ENCODE measurements at places on chromosomes 2 and 18.

- no peak for DNase-seq
Measured at GRCh38 chr2:127001751-127002150, 103.1 kb downstream of the TEX51 start.

- DNase-seq, result no peak
Measured at GRCh38 chr2:58671675-58672074, 430.6 kb upstream of the FANCL start.

GRCh38 chr2:216658757-216659156, 25.5 kb downstream of the IGFBP2 start:
- no peak for DNase-seq

DNA sequence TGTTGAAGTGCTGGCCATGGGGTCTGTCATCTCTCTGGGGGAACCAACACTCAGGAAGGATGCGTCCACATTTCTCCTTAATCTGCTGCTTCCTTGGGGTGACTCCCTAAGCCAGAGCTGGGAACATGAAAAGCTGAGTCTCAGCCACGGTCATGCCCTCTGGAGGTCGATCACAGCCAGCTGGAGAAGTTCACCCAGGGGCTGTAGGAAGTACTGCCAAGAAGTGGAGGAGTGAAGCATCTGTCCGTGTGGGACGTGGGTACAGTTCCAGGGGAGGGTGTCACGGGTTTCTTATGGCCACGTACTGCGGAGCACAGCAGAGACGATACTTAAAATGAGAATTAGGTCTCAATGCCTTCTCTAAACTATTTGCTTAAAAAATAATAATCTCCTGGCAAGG, 42.4 kb upstream of the IGFBP2 start:
- no peak for DNase-seq

GRCh38 chr2:179936654-179937053, 70.4 kb downstream of the CWC22 start:
- DNase-seq, result no peak

- peak; percentile 13 for DNase-seq
Measured at GRCh38 chr2:15561574-15562344, 625 bp upstream of the NBAS start.

DNA sequence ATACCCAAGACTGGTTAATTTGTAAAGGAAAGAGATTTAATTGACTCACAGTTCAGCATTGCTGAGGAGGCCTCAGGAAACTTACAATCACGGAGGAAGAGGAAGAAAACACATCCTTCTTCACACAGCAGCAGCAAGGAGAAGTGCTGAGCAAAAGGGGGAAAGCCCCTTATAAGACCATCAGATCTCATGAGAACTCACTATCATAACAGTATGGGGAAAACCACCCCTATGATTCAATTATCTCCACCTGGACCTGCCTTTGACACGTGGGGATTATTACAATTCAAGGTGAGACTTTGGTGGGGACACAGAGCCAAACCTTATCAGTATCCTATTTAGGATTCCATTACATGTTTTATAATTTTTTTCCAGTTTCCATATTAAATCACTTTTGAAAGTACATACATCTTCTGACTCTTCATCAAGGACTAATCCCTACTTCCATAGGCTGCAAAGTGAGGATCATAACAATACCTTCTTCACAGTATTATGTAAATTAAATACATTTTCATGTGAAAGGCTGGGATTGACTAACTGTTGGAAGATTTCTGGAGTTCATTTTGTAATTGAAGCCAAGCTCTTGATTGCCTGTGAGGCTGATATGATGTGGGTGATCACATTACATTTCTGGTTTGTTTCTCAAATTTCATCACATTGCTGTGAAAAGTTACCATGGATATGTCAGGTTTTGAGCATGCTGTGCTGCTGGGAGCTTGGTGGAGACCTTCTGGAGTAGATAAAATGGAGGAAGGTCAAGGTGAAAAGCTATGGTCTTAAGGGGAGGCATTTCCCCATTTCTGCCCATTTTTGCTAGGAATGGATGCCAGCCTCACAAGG, 31.7 kb upstream of the CERS6 start:
- DNase-seq, result no peak

GRCh38 chr2:17962876-17963275, 84.4 kb downstream of the KCNS3 start:
- DNase-seq, result no peak

GRCh38 chr2:69585855-69586555, 57.5 kb downstream of the AAK1 start:
- DNase-seq, result no peak

DNA sequence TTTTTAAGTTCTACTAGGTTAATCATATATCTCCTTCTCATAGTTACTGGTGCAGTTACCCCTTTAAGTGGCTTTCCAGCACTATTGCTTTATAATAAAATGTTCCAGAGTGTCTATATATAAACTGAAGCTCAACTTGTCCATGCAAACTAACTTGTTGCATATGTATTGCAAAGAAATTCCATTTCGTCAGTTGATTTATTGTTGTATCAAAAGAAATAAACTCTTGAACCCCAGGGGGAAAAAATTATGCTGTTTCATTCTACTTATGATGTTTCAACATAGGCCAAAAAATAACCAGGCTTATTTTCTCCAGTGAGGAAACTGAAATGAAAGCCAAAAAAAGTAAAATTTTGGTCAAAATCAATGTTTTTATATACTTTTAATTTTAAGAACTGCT, 491.9 kb downstream of the NR4A2 start:
- no peak for DNase-seq

DNA sequence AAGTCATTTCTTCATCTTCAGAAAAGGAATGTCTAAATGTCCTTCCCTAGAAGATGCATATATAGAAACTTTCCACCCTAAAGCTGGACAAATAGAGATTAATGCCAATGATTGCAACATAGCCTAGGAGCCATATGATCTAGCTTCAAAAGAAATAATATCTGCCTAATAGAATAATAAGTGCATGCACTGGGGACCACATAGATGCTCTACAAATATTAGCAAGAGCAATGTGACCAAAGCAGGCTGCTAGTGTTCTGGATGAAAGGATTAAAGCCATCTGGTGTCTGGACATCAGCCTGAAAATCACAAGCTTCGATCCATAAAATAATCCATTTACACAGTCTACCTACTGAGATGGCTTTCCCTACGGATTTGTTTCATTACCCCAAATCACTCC, 280.1 kb upstream of the KLHL14 start:
- DNase-seq, result no peak

GRCh38 chr18:60966876-60967275, 366.4 kb upstream of the CDH20 start:
- DNase-seq, result no peak

- DNase-seq, result no peak
Measured at GRCh38 chr2:30444273-30444672, 2.8 kb upstream of the LCLAT1 start.

- DNase-seq, result peak; percentile 64
Measured at GRCh38 chr2:54838585-54839035, 115.1 kb downstream of the EML6 start.

DNA sequence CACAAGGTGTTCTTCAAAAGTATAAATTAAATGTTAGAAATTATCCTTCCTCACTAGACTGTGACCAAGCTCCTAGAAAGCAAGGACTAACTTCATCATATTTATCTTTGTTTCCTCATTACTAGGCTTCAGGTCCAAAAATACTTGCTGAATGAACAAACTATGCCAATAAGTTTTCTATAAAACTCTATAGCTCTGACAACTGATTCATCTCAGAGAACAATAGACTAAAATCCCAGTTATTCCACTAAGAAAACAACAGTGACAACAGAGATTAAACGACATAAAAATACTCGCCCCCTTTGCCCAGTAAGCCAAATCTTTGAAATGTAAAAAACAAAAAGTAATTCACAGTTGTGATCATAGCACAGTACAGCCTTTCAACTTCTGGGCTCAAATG, 13.6 kb downstream of the TLK1 start:
- DNase-seq, result no peak

GRCh38 chr2:223049356-223049755, 2.6 kb upstream of the KCNE4 start:
- DNase-seq, result no peak

DNA sequence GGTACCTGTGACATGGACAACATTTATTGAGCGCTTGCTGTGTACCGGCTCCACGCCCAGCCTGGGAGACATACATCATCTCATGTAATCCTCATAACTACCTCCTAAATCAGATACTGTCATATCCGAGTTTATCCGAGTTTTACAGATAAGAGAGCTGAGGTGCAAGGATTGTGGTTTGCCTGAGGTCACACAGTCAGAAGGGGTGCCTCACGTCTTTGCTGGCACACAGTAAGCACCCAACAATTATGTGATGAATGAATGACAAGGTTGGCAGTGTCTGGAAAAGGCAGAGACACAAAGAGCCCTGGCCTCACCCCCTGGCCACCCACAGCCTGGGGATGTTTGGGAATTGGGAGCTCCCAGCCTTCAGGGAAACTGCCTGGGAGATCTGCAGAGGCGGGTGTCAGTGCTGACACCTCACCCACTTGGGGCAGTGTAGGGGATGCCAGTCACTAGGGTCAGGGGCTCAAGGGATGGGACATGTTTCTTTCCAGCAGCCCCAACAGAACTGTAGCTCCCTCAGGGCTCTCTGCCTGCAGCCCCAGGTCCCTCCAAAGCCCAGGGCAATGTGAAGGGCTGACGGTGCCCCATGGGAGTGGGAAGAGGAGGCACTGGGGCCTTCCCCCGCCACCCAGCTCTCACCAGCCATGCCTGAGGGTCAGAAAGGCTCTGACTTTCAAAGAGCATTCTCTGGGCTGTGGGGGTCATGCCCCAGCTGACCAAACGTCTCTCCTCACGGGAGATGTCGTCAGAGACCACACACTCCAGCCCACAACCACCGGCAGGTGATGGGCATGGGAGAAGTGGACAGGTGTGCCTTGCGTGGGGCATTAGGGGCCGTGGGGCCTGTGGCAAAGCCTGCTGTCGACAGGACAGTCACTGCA, 157.5 kb downstream of the ZFP36L2 start:
- no peak for DNase-seq

- DNase-seq, result no peak
Measured at GRCh38 chr2:239722760-239723470, 302.2 kb downstream of the NDUFA10 start.

- DNase-seq, result no peak
Measured at GRCh38 chr18:58635891-58636290, 7.0 kb upstream of the ALPK2 start.
